ENCODE measurements at places on chromosomes 5 and 9. TPM values are rescaled to one million over a fixed set of nuclear protein-coding genes. Genes with fewer than 3 reads are reported as not detected.
A peak's percentile ranks its signal among the peaks of the same experiment; 100 is the strongest.

DNA sequence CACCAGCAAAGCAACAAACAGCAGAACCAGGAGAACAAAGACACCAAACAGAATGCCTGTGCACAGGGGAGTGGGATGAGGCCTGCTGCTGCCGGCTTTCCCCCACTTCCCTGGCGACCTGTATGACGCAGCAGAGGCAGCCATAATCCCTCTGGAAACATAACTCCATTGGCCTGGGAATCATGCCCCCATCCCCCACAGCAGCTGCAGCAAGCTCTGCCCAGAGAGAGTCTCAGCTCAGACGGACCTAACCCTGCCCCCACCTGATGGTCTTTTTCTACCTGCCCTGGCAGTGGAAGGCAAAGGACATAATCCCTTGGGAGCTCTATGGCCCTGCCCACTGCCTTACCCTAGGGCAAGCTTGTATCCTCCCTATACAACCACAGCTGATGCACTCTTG, 81.8 kb upstream of the FANCC start:
- no peak for DNase-seq

GRCh38 chr5:115430374-115430773, 114.2 kb downstream of the FEM1C start:
- DNase-seq: no peak

- no peak for DNase-seq
Measured at GRCh38 chr9:13083963-13084528, 195.4 kb downstream of the MPDZ start.

DNA sequence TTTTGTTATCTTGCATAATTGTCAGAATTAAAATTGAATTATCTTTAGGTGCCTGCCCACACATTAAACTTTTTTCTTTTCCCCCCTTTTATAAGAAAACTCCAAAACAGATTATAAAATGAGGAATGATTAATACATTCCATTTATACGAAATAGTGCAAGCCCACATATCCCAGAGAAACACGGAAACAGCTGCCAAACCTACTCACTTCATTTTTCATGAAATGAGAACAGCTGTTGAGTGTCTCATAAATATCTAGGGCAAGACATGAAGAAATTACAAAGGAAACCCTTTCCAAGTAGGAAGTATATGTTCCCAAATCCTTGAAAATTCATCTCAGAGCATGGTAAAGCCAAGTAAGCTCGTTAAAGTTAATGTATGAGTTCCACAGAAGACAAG, 459.4 kb upstream of the NMUR2 start:
- no peak for DNase-seq

DNA sequence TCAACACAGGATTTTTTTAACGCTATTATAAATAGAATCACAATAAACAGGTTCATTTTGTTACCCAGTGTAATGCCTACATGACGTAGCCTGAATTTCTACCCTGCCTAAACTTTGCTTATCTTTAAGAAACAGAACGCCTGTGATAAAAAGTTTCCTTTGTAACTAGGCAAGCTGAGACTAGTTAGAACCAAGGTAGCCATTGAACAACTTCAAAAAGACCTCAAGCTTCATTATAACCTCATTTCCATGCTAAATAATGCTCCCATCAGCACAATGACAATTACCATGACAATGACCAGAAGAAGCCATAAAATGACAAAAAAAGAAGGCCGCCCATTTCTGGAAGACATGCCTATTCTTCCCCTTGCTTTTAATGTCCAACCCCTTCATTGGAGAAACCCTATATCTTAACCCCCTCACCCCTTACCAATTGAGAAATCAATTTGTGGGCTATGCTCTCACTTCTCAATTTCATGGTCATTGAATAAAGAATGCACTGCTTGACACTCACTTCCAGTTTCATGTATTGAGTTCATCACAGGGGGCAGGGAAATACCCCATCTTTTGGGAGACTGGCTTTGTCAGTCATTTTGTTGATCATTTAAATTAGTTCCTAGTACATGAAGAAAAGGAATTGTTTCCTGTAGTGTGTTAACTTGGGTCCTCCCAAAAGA, 276.8 kb downstream of the MCTP1 start:
- no peak for DNase-seq

GRCh38 chr9:26319859-26320258, 572.7 kb downstream of the CAAP1 start:
- no peak for DNase-seq

DNA sequence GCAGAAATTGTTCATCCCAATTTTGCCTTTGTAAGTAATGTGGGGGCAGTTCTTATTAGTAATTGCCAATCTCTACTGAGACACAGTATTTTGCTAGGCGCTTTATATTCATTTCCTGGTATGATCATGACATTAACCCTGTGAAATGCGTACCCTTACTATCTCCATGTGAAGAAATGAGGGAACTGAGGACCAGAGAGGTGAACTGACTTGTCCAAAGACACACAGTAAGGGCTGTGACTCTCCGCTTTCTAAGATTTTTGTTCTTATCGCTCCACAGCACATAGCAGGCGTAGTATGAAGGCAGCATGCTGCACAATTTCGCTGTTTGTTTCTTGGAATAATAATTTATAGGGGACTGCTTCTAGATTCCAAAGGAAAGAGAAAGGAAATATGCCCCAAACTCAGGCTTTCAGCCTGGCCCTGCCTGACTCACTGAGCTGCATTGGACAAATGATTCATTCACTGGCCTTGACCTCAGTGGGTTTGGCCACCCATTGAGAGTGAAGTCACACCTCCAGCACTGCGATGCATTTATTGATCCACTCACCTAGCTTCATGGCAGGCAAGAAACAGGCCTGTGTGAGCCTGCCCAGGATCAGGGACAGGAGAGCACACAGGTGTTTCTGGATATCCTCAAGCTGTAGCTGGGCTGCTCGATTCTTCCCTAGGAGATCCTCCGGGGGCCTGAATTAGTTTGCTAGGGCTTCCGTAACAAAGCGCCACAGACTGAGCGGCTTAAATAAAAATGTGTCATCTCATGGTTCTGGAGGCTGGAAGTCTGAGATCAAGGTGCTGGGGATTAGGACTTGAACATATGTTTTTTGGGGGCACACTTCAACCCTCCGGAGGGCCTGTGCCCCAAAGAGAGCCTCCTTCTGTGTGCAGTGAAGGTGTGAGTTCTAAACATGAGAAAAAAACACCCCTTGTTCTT, 7.2 kb upstream of the DUSP1 start:
- DNase-seq: peak; percentile 55

DNA sequence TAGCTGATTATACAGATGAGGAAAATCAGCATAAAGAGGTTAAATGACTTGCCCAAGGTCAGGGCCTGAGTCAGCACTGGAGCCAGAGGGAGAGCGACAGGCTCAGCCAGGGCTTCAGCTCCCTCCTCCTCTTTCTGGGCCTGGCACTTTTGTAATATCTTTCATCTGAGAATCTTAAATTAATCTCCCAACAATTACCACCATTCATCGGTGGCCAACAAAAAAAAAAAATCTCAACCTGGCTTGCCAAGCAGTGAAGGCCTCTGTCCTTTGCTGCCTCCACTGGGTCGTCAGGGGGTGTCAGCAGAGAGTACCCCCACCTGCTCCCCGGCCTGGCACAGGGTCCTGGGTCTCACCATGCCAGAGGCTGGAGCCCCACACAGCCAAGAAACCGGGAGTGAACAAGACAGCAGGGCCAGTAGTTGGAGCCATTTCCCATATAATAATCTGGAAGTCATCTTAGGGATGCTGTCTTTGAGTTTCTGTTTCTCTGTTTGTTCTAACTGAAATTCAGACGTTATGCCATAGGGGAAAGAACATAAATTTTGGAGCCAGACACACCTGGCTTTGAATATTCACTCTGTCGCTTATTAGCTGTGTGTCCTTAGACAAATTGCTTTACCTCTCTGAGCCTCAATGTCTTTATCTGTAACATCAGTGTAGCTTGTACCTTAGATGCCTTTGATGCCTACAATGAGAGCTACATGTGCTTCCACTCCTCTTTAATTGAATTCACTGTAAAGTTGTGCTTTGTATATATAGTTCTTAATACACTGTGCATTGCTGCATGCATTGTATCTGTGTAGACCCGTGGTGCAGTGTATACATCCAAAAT, 299.9 kb upstream of the MSX2 start:
- no peak for DNase-seq

- DNase-seq: no peak
Measured at GRCh38 chr9:121013911-121014310, 36.2 kb downstream of the C5 start.

CDC20B gene
- not detected for total RNA-seq

DNA sequence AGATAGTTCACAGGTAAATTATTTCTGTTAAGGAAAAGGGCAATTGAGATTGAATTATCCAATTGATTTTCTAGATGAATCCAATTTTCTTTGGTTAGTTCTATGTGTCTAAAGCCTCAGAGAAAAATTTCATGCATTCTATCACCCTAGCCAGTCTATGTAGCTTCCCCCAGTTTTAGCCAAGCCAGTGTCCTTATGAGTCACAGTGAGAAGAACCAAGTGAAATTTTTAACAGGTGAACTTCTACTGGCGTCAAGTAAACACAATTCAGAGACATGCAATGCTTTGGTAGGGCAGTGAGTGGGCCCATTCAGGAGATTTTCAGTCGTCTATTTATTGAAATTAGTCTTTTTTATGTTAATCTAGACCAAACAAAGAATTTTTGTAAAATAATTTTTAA, 1077.4 kb upstream of the ARRDC3 start:
- no peak for DNase-seq

GRCh38 chr5:107855171-107855570, 184.4 kb upstream of the EFNA5 start:
- no peak for DNase-seq

SLC22A4 gene
- total RNA-seq: 5.7 TPM

- peak; percentile 56 for DNase-seq
Measured at GRCh38 chr5:171421331-171422262, 2.1 kb downstream of the FGF18 start.

DNA sequence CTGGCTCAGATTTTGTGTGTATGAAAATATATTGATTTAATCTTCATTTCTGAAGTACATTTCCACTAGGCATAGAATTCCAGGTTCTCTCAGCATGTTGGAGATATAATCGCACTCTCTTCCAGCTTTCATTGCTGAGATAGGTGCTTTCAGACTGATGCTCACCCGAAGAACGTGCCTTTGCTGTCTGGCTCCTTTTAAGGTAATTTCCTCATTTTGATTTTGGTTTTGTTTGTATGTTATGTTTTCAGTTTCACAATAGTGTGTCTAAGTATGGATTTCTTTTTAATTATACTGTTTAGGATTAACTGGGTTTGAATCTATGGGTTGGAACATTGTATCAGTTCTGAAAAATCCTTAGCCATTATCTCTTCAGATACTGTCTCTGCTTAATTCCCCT, 132.0 kb upstream of the NFIB start:
- no peak for DNase-seq

DNA sequence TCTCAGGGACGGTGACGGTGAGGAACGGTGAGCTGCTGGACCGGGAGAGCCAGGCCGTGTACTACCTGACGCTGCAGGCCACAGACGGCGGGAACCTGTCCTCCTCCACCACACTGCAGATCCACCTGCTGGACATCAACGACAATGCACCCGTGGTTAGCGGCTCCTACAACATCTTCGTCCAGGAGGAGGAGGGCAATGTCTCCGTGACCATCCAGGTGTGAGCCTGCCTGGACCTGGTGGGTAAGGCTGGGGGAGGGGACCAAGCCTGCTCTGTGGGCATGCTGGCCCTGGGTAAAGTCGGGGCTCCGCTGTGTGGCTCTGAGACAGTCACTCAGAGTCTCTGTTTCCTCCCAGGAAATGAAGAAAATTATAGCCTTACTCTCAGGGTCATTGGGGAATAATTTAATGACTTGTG, 29.3 kb downstream of the CDHR2 start:
- DNase-seq: no peak

DNA sequence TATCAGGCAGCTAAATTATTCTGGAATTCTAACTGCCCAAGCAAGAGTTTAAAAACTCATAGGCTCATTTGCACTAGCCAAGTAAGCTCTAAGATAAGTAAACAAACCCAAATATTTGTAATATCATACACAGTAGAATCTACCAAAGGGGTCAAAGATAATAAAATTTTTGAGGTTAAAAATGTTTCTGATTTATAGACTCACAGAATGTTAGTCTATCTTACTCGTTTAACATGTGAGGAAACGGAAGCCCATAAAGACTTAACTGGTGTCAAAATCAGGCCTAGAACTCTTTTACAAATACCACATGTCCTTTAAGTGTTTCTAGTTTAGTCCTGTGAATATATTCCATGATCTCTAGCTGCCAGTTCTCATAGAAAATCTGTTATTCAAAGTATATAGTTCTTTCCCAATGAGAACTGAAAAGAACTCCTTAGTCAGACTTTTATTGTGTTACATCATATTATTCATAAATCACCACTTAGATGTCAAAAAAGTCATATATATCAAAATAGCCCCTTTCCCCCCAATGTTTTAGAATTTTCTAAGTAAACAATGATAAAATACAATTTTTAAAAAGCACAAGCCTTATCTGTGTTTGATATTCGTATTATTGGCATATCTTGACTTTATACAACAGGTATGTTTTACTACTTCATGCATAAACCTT, 13.9 kb downstream of the RAB14 start:
- DNase-seq: no peak

GRCh38 chr5:72372923-72373322, 52.8 kb downstream of the PTCD2 start:
- no peak for DNase-seq

GRCh38 chr5:103340717-103341388, 82.3 kb downstream of the MACIR start:
- no peak for DNase-seq

DNA sequence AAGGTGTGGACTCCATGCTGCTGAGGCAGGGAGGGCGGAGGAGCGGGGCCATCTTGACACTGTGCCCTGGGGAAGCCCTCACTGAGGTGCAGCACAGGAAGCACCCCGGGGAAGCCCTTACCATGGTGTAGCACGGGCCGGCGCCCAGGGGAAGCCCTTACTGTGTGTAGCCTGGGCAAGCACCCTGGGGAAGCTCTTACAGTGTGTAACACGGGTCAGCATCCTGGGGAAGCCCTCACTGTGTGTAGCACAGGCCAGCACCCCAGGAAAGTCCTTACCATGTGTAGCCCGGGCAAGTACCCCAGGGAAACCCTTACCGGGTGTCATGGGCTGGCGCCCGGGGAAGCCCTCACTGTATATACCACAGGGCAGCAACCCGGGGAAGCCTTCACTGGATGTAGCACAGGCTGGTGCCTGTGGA, 62.6 kb upstream of the ZNF354B start:
- no peak for DNase-seq

SLC46A2 gene
- total RNA-seq: 0.27 TPM

- no peak for DNase-seq
Measured at GRCh38 chr5:948472-949274, 56.0 kb downstream of the TRIP13 start.

- no peak for DNase-seq
Measured at GRCh38 chr9:126411948-126412284, 85.3 kb downstream of the MVB12B start.

TMEM215 gene
- 9.7 TPM for total RNA-seq

DNA sequence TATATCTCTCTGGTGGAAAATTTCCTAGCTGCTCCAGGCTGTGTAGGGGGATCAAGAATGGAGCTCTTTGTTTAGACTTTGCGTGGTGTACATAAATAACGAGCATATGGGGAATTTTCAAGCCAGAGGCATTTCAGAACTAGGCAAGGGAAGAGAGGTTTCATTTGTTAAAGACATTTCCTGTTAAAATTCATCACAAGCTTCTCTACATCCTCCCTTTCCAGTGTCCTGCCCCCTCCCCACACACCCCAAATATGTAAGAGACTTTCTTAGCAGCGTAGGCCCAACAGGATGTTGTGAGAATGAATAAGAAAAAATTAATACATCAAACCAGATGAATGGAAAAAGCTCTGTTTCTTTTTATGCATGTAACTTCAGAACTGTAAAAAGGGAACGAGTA, 150.3 kb downstream of the GPBP1 start:
- DNase-seq: no peak

All from sciatic nerve (tissue), 2 donors.